ENCODE measurements at places on chromosomes 12 and 14.

DNA sequence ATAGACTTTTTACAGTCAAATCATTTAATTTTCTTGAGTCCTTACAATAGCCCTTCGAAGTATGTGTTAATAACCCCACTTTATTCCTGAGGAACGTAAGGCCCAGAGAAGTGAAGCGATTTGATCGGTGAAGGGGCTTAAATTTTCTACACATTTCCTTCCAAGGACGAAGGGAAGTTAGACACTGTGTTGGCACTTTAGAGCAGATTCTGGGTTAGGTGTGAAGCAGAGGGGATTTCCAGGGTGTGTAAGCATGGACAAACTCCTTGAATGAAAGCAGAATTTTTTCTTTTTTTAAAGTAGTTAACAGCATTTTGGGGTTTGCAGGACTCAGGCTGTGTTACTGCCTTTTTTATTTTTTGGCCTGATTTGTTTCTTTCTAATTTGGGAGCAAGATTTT, 38.9 kb downstream of the PRORP start:
- DNase-seq, result peak; percentile 30

GRCh38 chr12:121189619-121190155, 20.2 kb upstream of the P2RX4 start:
- no peak for DNase-seq

GRCh38 chr14:22387776-22388241, 201.2 kb downstream of the DAD1 start:
- no peak for DNase-seq

DNA sequence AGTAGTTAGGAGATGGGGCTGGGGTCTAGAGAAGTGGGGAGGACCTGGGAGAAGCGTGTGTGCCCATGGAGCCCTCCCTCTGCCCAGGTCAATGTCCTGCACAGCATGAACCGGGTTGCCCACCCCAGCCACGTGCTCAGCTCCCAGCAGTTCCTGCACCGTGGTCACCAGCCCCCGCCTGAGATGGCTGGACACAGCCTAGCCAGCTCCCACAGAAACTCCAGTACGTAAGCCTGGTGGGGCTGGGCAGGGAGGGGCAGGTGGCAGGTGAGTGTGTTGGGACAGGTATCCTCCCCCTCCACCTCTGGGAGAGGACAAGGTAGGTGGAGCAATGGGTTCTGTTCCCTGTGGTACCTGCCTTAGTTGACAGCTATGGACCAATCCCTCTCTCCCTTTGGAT, 20.7 kb downstream of the CLSTN3 start:
- DNase-seq, result no peak

- no peak for DNase-seq
Measured at GRCh38 chr12:4714879-4715278, 5.3 kb upstream of the GALNT8 start.

DNA sequence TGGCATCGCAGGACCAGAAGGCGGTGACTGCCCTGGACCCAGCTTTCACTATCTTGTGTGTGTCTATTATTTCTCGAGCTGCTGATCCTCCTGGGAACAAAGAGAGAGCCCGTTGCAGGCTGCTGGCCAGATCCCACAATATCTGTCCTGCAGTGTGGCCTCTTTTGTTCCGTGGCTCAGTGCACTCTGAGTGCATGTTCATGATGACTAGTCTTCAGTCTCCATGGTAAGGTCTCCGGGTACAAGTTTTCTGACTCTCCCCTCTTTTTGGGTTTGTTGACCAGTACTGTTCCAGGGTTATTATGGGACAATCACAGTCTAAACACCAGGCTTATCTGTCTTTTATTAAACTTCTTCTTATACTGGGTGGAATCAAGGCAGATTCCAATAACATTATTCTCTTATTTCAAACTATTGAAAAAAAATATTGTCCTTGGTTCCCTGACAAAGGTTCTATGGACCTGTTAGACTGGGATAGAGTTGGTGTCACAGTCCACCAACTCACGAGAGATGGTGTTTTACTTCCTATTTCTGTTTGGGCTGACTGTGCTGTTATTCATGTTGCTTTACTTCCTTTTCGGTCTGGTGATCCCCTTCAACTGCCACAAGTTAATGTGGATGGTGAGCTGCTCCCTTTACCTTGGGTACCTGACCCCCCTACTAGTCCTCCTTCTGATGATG, 192.9 kb upstream of the ALG10B start:
- no peak for DNase-seq

GRCh38 chr12:32493282-32493681, 93.9 kb downstream of the FGD4 start:
- no peak for DNase-seq

DNA sequence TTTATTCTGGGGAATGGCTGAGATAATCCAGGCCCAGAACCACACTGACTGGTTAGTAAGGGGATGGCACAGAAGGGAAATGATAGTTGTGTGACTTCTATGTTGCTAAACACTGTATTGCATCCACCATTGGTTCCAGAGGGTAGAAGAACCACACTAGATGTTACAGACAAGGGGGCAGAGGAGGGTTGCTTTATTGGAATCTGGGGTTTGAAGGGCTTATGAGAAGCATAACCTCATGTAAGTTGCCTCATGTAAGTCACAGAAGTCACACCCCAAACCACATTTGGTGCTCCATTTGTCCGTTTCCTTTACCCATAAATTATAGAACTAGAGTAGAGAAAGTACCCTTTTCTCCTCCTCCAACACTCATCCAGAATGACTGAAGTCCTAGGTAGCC, 5.5 kb upstream of the PSMA6 start:
- DNase-seq, result no peak

DNA sequence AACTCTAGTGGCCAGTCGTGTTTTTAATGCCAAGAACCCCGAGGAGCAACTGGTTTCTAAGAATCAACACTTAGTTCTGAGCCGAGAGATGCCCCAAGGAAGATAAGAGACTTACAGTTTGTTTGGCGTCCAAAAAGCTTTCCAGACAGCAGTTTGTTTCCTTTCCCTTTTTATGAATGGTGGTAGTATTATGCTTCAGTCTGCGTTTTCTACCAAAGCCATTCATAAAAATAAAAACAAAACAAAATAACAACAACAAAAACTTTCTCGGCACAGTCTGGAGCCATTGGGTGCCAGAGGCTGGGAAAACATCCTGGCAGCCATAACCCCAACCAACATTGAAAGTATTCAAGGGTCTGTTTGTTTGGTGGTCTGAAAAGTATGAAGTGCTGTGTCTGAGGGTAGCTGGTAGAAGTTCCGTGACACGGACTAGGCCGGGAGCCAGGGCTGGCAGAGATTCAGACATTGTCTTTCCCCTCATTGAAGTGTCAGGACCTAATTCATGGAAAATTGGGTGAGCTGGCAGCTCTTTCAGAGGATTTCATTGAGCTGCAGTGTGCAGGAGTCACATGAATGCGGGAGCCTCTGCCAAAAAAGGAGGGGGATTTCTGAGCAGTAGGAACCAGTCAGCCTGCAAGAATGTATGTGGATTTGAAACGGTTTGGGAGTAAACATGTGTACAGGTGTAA, 124.2 kb downstream of the HMGA2 start:
- no peak for DNase-seq

DNA sequence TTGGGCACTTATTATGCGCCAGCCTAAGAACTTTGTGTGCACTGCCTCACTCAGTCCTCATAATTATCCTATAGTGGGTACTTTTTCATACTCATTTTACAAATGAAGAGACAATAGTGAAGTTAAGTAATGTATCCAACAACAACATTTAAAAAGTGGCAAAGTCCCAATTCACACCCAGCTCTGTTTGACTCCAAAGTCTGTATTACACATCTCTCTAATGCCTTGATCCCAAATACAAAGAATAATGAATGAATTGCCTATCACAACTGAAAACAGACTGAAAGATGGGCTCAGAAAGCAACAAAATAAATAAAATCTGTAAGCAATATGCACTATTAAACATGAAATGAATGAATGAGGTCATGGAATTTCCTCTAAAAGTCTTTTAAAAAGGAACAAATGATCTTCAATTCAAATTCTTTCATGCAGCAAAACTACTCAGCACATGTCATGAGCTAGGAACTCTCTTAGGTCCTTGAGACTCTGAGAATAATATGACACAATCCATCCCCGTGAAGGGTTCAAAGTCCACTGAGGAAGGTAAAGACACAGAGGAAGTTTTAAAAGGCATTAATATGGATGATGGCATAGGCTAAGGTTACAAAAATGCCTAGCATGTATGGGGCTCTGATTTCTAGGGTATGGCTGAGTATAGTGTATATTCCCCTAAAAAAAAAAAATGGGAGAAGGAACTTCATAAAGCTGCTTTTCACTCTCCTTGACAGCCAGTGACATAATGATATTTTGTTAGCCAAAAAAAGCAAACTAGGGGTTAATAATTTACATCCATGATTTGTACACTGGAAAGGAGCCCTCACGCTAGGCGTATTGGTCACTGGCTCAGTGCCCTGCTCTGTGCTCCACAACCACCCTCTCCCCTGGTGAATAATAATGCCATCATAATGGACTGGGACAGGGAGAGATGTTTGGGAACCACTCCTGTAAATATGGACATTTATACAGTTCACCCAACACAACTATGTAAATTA, 103.4 kb downstream of the SLC2A13 start:
- DNase-seq, result no peak

DNA sequence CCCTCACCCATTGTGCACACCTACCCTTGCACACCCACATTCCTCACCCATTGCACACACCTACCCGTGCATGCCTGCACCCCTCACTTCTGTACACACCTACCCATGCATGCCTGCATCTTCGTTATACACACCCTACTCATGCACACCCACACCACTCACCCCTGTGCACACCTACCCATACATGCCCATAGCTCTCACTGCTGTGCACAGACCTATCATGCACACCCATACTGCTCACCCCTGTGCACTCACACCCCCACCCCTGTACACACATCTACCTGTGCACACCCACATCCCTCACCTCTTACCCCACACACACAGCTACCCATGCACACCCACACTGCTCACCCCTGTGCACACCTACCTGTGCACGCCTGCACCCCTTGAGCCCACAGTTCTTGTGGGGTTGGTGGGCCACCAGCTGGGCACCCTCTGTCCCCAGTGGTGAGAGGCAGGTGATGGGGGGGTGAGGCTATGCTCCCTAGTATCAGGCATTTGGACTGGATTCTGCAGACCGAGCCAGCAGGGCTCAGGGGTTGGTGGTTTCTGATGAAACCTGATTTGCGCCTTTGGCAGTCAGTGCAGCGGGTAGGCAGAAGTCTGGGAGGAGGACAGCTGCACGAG, 15.6 kb downstream of the CEP170B start:
- no peak for DNase-seq

- no peak for DNase-seq
Measured at GRCh38 chr12:110314308-110314707, 33.3 kb downstream of the ATP2A2 start.

DNA sequence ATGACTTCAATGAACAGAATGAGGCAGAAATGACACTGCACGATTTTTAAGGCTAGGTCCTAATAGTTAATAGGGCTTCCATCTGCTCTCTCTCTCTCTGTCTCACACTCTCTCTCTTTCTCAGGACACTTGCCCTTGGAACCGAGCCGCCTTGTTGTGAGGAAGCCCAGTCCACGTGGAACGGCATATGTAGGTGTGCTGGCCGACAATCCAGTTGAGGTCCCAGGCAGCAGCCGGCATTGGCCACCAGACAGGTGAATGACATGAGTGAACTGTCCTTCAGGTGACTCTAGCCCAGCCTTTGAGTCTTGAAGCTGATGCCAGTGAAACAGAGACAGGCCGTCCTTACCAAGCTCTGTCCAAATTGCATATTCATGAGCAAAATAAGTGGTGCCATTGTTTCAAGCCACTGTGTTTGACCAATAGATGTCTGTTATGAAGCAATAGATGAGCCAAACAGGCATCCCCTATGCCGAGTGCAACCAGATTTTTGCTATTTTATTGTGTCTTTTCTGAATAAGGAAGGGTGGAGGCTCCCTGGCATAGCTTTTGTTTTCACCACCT, 217.5 kb upstream of the LHX5 start:
- no peak for DNase-seq

- no peak for DNase-seq
Measured at GRCh38 chr12:95173392-95174251, 43.6 kb downstream of the FGD6 start.

- DNase-seq, result no peak
Measured at GRCh38 chr12:110742096-110742717, 484 bp downstream of the PPP1CC start.

DNA sequence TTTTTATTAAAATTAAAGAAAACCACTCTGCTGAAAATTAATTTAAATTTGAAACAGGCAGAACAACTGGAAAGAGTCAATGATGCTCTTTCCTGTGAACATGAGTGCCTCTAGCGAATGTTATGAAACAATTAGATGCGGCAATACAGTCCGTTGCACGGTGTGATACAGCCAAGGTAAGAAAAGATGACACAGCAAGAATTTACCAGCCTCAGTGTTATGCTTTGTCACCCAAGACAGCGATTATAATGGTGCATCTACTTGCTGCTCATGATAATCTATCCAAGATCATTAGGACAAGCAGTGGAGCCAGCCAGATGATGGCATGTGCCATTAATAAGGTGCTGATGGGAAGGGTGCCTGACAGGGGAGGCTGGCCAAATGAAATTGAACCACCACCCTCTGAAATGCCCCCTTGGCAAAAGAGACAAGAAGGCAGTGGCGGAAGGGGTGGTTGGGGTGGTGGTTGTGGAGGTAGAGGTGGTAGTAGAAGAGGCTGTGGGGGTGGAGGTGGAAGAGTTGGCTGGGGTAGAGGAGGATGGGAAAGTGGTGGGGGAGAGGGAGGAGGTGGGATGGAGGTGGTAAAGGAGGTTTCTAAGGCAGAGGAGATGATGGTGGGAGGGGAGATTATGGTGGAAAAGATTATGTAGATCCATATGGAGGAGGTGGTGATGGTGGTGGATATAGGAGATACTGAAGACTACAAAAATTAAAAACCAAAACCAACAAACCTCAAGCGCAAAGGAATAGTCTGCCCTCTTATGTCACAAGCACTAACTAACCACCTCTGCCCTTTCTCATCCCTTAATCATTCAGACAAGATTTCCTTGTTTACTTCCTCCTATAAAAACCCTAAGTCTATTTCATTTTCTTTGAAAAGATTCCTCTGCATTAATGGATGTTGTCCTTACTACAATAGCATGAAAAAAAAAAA, 4.0 kb upstream of the RESF1 start:
- DNase-seq, result no peak

- no peak for DNase-seq
Measured at GRCh38 chr12:91331371-91331770, 148.8 kb upstream of the DCN start.

DNA sequence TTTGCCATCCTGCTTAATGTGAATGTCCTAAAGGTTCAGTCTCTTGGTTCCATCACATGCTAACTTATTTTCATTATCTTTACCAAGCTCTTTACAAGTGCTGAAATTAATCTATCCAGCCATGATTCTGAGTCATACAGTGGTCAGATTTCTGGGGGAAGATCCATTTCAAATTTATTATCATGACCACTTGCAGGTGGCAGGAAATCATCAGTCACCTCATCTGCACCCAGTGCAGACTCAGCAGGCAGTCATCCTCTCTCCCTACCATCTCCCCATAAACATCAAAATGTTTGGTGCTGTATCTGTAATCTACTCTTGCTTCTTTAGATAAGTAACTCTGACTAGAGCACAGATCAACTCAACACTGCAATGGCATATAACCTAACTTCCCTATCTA, 23.5 kb downstream of the ATG14 start:
- DNase-seq, result no peak

- DNase-seq, result peak; percentile 27
Measured at GRCh38 chr14:61860294-61860918, 98.2 kb downstream of the SNAPC1 start.
